Sigmoid colon (tissue), 7 donors: ENCODE measurements at places on chromosomes 1 and 21.
A peak's percentile ranks its signal among the peaks of the same experiment; 100 is the strongest.

GRCh38 chr1:231613419-231614349, 12.9 kb upstream of the DISC1 start:
- no peaks in the 10 kb centered on the region for H3K4me1 ChIP-seq
- no peaks in the 10 kb centered on the region for H3K27me3 ChIP-seq
- H3K4me3 ChIP-seq, result no peak overlapping the region
- H3K36me3 ChIP-seq, result no peaks in the 10 kb centered on the region

DNA sequence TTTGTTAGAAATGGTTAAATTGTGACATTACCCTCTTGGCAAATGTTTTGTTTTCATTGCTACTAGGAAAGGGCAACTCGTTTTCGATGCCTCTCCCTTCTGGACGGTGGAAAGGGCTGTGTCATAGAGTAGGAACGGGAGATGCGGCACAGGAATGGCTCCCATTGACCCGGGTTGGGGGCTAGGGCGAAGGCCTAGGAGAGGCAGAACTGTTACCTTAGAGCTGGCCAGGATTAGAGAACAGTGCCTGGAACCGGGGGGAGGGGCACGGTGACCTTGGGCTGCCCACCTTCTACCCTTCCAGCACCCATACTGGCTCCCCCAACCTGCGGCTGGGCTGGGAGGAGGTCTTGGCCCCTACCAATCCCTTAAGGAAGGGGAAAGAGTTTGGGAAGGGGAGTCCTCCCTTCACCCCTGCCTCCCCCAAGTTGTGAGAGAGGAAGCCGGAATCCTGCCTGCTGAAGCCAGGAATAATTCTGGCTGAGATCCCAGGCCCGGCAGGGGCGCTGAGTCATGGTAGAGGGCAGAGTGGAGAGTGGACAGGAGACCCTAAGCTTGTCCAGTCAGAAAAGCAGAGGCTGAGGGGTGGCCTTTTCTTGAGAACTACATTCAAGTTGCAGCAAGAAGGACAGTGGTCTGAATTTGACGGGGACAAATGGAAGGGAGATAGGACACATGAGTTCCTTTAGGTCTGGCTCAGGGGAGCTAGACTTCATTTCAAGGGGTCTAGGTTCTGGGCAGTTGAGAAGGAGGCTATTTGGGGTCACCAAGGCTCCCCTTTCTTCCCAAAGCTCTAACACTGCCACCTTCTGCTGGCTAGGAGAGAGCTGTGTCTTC, 8.2 kb downstream of the LMNA start:
- no peaks in the 10 kb centered on the region for H3K36me3 ChIP-seq
- peak; percentile 94 for DNase-seq
- peak overlapping the region; percentile 12 for H3K4me3 ChIP-seq
- H3K27me3 ChIP-seq, result no peaks in the 10 kb centered on the region
- peak overlapping the region; percentile 98 for H3K27ac ChIP-seq

DNA sequence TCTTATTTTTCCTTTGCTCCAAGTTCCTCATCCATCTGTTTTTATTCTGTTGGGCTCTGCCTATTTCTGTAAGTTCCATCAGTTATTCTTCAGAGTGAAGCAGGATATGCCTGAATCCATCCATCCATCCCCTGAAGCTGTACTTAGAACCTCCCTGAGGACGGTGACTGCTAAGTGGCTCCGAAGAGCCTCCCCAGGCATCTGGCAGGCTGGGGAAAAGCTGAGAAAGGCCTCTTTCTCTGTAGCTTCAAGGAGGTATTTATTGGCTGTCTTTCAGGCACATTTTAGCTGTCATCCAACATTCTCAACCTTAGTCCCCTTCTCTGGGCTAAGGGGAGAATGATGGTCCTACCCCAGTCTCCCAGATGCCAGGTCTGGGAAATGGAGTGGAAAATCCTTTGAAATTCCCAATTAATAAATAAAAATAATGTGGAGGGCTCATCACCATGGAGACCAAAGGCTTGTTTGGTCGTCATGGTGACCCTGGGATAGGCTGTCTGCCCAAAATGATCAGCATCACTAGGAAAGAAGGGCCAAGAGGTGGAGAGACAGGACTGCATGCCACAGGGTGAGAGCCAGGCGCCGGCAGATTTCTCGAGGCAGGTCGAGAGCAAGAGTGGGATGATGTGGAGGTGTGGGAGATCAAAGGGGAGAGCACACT, 82.0 kb downstream of the UBIAD1 start:
- no peaks in the 10 kb centered on the region for H3K4me1 ChIP-seq
- no peak overlapping the region for H3K4me3 ChIP-seq
- peaks cover 17% of the 10 kb centered on the region for H3K27me3 ChIP-seq

DNA sequence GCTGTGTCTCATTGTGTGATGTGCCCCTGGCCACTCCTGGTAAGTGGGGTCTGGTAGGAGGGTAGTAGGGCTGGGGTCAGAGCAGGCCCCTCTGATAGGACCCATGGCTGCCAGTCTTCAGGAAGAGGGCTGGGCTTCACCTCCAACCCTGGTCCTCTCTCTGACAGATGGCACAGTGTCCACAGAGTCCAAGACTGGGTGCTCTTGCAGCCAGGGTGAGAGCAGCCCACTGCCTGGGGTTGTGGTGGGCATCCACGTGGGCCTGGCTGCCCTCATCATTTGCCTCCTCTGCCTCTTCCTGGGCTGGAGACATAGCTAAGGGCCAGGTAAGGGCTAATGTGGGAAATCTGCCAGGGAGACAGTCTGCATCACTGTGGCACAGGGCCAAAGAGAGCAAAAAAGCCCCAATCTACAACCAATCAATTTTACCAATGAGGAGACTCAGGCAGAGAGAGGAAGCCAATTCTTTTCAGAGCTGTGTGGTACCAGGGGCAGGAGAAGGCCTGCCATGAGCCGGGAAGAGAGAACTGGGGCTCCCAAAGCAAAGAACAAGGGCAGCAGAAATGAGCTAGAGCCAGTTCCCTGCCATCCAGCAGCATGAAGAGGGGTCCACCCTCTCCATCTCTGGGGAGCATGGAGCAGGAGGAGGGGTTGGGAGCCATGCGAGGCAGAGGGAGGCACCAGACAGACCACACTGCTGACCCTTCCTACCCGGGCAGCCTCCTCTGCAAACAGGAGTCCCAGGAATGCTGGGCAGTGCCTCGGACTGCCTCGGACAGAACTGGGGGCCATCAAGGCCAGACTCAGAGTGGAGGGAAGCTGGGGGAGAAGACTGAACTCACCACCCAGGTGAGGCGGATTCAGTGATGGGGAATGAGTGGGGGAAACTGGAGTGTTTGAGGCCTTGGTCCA, 26.8 kb downstream of the SLC27A3 start:
- no peak overlapping the region for H3K27ac ChIP-seq
- DNase-seq, result no peak
- no peak overlapping the region for H3K4me3 ChIP-seq
- H3K27me3 ChIP-seq, result no peaks in the 10 kb centered on the region

DNA sequence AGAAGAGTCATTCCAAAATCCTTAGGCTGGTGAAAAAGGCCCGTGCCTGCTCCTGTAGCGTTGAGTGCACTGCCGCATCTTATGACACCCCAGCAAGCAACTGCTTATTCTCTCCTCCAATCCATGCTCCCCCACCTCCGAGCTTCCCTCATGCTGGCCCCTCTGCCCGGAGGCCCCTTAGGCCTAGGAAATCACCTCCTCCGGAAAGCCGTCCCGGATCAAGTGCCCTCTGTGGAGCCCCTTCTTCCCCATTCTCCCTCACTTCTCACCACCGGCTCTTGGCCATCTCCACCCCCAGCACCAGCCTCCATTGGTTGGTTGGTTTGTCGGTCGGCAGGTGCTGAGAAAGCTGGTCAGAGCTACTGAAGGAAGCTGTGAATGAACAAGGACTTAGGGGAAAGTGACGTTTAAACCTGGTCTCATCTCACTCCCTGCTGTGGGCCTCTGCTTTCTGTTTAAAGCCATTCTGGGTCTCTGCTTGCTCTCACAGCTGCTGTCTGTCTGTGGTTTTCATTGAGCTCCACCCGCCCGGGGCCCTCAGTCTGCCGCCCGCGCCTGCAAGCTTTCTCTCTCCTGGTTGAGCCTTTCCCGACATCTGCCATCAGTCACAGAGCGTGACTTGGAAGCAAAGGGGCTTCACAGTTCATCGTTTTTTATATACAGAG, 122.2 kb downstream of the KCNN3 start:
- no peaks in the 10 kb centered on the region for H3K27me3 ChIP-seq
- no peaks in the 10 kb centered on the region for H3K36me3 ChIP-seq
- H3K4me1 ChIP-seq, result peaks cover 6% of the 10 kb centered on the region
- H3K27ac ChIP-seq, result peak overlapping the region; percentile 69
- DNase-seq, result peak; percentile 92
- H3K4me3 ChIP-seq, result no peak overlapping the region

GRCh38 chr1:42921769-42922168, 36.9 kb downstream of the SLC2A1 start:
- DNase-seq, result no peak
- no peak overlapping the region for H3K27ac ChIP-seq
- peaks cover 9% of the 10 kb centered on the region for H3K36me3 ChIP-seq
- H3K27me3 ChIP-seq, result no peaks in the 10 kb centered on the region
